ENCODE measurements at places on chromosomes 5 and 9.

DNA sequence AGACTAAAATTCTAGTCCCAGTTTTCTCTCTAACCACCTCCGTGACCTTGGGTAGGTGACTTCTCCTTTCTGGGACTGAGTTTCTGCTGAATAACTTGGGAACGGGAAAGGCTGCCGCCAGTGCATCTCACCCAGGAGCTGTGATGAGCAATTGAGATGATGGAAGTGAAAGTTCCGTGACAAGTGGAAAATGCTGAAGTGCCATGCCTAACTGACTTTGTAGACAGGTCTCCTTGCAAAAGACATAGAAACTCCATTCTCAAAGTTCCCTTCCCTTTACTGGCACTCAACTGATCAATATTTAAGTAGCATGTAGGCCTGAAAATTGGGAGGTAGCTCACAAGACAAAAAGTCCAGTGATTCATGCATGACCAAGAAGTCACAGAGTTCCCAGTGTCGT lies 6.3 kb upstream of the ADAM19 start:
- no peak for DNase-seq

GRCh38 chr5:159814805-159815585 lies 101.3 kb upstream of the ADRA1B start:
- DNase-seq, result no peak

DNA sequence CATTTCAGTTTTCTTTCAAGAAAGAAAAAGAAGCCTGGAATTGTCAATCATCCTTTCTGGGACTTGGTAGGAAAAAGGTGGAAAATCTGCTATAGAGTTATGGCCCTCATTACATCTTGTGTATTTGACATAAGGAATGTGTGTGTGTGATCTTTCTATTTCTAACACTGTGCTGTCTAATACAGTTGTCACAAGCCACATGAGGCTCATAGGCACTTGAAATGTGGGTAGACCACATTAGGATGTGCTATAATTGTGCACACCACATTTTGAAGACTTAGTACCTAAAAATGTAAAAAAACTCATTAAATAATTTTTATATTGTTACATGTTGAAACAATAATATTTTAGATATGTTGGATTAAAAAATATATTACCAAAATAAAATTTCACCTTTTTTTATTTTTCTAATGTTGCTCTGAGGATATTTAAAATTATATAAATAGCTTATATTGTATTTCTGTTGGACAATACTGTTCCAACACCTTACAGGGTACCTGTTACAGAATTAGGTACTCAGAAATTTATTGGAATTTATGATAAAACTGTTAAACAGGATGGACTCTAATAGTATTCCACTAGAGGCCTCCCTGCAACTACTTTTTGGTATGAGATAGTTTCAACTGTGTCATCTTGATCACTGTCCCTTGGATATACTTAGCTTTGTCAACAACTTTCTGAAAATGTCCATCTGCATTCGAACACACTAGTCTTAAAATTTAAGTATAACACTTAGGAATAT lies 18.4 kb downstream of the MSANTD3 start:
- DNase-seq, result no peak

- no peak for DNase-seq
Observed at GRCh38 chr5:177124486-177124991, 9.0 kb upstream of the NSD1 start.

- no peak for DNase-seq
Observed at GRCh38 chr5:13581914-13582313, 362.6 kb downstream of the DNAH5 start.

DNA sequence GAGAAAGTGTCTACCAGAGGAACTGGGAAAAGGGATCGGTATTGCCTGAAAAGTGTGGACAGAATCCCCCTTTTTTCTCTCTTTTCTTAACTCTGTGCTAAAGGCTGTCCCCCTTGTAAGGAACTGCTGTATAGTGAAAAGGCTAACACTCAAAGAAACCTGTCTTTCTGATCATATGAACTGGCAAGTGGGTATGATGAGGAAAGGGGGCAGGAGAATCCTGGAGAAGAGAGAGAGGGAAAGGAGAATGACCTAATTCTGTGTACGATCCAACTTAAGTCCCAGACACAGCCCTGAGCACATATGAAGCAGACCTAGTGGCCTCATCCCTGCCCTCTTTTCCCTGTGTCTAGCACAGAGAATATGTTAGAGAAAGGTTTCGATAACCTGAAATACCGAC lies 967 bp downstream of the ANKRD31 start:
- DNase-seq, result peak; percentile 60

GRCh38 chr5:52893863-52894262 lies 95.3 kb upstream of the ITGA2 start:
- no peak for DNase-seq

DNA sequence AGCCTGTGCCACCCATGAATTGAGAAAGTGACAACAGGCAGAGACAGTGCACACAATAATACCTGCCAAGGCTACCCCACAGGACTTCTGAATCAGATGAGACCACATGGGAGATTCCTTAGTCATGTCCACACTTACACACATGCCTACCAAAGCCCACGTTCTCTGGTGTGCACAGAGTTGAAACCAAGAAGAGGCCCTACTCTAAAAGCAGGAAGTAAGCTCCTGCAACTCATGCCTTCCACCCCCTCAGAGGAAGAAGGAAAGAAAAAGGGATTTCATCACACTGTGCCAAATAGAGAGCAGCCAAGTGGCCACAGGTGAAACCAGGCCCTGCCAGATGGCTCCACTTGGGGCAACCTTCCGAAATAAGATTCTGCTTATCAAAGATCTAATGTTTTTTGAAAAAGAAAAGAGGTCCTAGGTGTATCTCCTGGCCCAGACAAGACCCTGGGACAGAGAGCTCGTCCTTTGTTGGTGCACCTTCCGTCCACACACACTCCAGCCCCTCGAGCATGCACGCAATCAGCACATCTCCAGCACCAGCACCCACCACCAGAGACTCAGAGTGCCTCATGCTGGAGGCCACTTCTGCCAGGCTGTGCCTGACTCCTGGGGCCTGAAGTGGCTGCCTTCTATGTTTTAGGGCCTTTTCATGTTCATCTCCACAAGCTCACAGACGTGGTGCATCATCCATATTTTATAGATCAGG lies 114.6 kb upstream of the SPOCK1 start:
- peak; percentile 76 for DNase-seq

DNA sequence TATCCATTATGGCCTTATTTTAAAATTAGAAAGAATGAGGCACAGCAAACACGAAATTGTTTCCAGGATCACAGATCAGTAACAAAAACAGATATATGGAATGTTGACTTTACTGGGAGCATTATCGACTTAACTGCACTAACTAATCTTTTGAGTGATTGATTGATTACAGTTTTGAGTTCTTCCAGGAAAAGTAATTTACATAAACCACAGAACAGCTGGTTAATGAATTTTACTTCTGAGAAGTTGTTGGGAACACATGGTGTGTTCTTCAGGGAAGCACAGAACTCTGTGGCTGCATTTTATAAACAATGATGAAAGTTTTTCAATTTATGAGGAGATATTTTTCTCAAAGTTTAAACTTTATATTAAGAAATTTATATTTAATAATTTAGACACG lies 802.4 kb upstream of the ACO1 start:
- DNase-seq, result no peak

GRCh38 chr9:120890320-120891244 lies 13.6 kb upstream of the PHF19 start:
- no peak for DNase-seq

GRCh38 chr5:2020730-2021129 lies 138.0 kb upstream of the IRX4 start:
- DNase-seq, result no peak

DNA sequence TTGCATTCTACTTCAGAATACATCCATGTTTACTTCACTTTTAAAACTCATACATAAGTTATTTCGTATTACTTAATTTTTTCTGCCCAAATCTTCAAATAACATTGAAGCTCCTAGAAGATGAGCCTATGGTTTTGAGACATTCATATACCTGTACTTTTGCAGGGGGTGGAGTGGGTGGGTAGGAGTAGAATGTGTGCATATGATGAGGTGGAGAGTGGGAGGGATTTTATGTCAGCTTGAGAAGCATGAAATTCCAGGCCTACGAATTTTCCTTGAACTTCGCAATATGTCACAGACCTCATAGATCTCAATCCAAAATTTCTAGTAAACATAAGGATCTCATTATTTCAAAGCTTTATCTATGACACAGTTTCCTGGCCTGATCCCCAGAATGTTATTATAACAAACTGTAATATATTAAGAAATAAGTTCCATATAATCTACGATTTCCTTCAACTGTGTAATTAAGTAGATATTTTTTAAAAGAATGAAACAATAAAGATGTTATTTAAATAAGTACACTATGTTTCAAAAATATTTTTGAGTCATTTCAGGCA lies 19.7 kb upstream of the MOB3B start:
- DNase-seq, result no peak

DNA sequence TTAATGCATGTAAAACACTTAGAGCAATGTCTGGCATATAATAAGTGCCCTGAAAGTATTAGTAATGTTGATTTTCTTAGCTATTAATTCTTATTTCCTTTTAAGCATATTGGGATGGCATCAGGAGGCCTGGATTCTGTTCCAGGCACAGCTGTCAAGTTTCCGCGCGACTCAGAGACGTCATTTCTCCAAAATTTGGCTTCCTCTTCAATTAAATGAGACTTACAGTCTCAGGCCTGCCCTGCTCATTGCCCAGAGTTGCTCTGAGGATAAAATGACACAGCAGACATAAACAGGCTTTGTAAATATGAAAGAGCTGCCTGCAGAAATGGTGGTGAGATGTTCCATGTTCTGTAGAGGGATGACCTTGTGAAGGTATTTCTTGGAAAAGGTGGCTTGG lies 159.8 kb upstream of the GLRA1 start:
- DNase-seq, result no peak

GRCh38 chr9:92747459-92748232 lies 17.0 kb downstream of the BICD2 start:
- DNase-seq, result no peak

GRCh38 chr9:110844121-110844520 lies 175.5 kb downstream of the MUSK start:
- DNase-seq, result no peak

DNA sequence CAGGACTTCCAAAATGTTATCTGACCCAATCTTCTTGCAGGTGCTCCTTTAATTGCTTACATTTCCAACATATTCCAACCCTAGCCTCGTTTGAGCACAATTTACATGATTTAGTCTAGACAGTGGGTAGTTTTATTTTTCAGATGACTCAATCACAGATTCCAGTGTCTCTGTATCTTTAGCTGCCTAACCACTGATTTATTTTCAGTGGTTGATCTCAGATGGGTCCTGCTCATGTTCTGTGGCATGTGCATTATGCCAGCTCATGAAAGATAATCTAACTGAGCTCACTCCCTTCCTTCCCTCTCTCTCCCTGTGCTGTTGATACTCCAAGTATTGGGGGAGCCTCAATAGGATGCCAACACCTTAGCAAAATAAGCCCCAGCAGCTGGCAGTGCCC lies 106.1 kb upstream of the ICE1 start:
- DNase-seq, result no peak

- no peak for DNase-seq
Observed at GRCh38 chr5:88214655-88215054, 54.0 kb downstream of the TMEM161B start.

GRCh38 chr5:160793530-160793899 lies 58.5 kb downstream of the ATP10B start:
- no peak for DNase-seq

GRCh38 chr9:93093127-93093876 lies 2.7 kb upstream of the CARD19 start:
- DNase-seq, result no peak

- DNase-seq, result no peak
Observed at GRCh38 chr9:122946461-122947005, 5.7 kb downstream of the RABGAP1 start.

- DNase-seq, result no peak
Observed at GRCh38 chr5:129746876-129747275, 1.0 kb upstream of the MINAR2 start.

DNA sequence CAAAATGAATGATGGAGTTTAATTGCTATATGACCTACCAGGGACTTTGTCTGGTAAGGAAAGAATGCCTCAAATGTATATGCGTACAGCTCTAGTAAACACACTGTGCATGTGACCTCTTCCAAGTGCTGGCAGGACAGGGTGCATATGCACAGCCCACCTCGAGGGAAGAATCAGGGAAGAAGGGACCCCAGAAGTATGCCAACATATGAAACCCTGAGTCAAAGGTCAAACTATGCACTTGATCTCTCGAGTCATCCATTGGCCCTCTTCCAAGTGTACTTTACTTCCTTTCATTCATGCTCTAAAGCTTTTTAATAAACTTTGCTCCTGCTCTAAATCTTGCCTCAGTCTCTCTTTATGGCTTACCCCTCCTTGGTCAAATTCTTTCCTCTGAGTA lies 804.6 kb upstream of the COX7C start:
- no peak for DNase-seq

DNA sequence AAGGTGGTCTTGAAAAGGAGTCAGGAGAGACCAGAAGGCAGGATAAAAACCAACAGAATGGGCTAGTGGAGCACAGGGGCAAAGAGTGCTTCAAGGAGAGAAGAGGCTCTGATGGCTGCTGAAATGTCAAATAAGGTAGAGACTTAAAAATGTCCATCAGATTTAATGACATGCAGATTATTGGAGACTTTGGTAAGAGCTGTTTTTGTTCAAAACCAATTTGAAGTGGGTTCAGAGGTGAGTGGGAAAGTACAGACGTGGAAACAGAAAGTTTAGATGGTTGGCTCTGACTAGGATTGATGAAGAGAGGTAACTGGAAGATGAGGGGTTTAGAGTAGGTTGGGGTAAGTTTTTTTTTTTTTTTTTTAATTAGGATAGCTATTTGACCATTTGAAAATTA lies 14.1 kb downstream of the SLC25A46 start:
- no peak for DNase-seq

DNA sequence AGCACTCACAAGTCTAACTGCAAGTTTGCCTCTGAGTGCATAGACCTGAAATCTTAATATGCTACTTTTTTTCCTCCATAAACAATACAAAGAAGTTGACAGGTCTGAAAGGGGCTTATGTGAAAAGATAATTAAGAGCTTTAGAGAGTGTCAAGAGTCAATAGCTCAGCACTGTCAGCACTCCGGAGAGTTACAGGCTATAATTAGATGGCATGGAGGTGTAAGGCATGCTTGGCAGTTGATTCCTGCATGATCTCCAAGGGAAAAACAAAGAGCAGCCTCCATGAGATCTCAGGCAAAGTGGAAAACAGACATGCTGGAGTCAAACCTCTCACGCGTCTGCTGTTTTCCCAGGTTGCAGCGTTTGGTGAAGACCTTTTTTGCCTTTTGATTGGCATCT lies 468.7 kb downstream of the TLE4 start:
- DNase-seq, result no peak

Measured in cerebellar cortex (tissue), 1 donor.